ENCODE measurements at places on chromosomes 13 and 19.

GRCh38 chr13:28324181-28324789, 170.6 kb downstream of the FLT1 start:
- DNase-seq: peak; percentile 76

- DNase-seq: no peak
Observed at GRCh38 chr19:4300589-4300988, 1.6 kb downstream of the TMIGD2 start.

DNA sequence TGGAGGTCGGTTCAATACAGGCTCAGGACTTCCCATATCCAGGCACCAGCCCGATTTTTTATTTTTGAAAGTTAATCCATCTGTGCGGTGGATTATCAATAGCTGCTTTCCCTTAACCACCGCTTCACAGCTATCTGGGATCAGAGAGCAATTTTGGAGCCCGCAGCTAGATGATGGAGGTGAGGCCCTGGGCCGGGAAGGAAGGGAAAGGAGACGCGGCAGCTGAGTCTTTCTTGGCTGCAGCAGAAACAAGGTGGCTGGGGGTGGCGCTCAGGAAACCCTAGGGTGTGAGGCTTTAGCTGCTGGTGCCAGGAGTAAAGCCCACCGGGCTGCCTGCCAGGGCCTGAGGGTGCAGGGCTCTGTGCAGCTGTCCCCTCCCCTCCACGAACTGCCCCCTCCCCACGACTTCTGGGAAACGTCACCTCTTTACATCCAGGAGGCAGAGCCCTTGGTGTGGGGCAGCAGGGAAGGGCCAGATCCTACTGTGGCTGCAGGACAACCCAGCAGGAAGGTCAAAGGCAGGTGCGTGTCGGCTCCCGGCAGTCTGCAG, 307.0 kb downstream of the ZNF536 start:
- DNase-seq: no peak

- DNase-seq: no peak
Observed at GRCh38 chr13:89803839-89804238, 1543.6 kb upstream of the MIR17HG start.

DNA sequence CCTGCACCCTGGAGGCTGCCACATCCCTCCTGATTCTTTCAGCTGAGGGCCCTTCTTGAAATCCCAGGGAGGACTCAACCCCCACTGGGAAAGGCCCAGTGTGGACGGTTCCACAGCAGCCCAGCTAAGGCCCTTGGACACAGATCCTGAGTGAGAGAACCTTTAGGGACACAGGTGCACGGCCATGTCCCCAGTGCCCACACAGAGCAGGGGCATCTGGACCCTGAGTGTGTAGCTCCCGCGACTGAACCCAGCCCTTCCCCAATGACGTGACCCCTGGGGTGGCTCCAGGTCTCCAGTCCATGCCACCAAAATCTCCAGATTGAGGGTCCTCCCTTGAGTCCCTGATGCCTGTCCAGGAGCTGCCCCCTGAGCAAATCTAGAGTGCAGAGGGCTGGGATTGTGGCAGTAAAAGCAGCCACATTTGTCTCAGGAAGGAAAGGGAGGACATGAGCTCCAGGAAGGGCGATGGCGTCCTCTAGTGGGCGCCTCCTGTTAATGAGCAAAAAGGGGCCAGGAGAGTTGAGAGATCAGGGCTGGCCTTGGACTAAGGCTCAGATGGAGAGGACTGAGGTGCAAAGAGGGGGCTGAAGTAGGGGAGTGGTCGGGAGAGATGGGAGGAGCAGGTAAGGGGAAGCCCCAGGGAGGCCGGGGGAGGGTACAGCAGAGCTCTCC, 6.9 kb upstream of the CEACAM5 start:
- DNase-seq: no peak

GRCh38 chr19:18428787-18429674, 8.9 kb downstream of the ISYNA1 start:
- DNase-seq: peak; percentile 56

DNA sequence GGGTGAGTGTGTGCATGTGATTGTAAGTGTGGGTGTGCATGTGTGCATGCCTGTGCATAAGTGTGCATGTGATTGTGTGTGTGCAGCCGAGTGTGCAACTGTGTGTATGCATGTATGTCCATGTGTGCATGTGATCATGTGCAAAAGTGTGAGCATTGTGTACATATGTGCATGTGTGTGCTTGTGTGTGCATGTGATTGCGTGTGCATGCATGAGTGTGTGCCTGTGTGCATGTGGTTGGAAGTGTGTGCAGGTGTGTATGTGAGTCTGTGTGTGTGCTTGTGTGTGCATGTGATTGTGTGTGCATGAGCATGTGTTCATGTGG, 3.5 kb downstream of the PODNL1 start:
- DNase-seq: no peak

GRCh38 chr19:55678121-55678671, 3.2 kb downstream of the EPN1 start:
- no peak for DNase-seq

- peak; percentile 56 for DNase-seq
Observed at GRCh38 chr19:45153339-45154063, 7.3 kb downstream of the NKPD1 start.

- no peak for DNase-seq
Observed at GRCh38 chr13:24192811-24193162, 32.3 kb downstream of the SPATA13 start.

- no peak for DNase-seq
Observed at GRCh38 chr13:36543671-36544070, 111.4 kb downstream of the CCNA1 start.

DNA sequence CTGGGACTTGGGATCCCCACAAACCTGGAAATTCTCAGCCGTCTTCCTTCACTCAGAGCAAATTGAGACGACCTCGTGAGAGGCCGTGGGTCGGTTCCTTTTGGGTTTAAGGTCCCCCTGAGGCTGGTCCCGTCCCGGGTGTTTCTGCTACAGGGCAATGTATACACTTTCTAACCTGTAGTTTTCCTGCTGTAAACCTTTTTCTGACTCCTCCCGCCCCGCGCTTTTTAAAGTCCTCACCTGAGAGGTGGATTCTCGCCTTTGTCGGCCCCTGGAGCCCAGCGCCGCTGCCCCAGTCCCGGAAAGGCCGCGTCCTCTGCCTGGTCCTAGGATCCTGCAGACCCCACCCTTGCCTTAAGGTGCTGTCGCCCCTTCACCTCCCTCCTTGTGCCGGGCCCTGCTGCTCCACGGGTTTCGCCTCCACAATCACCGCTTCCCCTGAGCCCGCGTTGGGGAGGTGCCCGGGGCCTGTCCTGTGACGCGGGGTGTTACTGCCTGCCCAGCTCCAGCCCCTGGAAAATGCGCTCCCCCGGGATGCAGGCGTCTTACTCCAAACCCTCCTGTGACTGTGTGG, 391 bp downstream of the ZNF761 start:
- DNase-seq: peak; percentile 25

GRCh38 chr19:55549500-55550320, 4.4 kb upstream of the SBK3 start:
- DNase-seq: peak; percentile 91

GRCh38 chr19:41551711-41552110, 24.3 kb upstream of the CEACAM21 start:
- DNase-seq: no peak

GRCh38 chr19:18710996-18711751, 27.7 kb downstream of the CRTC1 start:
- DNase-seq: peak; percentile 52

- peak; percentile 90 for DNase-seq
Observed at GRCh38 chr13:23069566-23069965, 111.2 kb upstream of the SGCG start.

DNA sequence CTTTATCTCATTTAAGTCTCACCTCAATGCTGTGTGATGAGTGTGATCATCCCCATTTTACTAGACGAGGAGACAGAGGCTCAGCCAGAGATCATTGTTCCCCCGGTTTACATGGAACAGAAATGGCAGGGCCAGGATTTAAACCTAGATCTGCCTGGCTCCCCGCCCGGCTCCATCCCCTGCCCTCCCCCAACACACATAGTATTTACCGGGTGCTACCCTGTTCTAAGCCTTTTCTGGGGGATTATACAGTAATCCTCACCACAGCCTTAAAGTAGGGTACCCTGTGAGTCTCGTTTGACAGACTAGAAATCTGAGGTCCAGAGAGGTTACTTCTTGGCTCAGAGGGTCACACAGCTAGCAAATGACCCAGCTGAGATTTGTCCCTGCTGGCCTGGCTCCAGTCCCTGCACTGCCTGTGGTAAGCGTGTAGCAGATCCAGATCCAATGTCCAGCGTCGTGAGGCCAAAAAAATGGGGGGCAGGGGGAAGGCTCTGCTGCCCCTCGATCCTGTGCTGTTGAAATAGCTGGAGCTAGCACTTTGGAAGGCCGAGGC, 3.8 kb upstream of the KLC3 start:
- no peak for DNase-seq

DNA sequence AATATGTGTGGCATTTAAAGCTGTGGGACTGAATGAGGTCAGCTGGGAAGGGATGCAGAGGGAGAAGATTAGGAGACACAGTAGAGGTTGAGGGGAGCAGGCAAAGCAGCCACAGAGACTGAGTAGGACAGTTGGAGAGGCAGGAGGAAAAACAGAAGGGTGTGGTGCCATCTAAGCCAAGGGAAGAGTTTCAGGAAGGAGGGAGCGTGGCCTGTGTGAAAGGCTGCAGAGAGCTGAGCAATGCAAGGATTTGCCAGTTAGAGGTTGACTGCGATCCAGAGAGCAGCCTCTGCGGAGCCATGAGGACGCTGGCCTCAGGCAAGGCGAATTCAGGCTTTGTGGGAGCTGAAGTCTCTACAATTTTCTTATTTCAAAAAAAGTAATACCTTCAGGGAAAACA, 28.9 kb downstream of the SOX21 start:
- DNase-seq: no peak

DNA sequence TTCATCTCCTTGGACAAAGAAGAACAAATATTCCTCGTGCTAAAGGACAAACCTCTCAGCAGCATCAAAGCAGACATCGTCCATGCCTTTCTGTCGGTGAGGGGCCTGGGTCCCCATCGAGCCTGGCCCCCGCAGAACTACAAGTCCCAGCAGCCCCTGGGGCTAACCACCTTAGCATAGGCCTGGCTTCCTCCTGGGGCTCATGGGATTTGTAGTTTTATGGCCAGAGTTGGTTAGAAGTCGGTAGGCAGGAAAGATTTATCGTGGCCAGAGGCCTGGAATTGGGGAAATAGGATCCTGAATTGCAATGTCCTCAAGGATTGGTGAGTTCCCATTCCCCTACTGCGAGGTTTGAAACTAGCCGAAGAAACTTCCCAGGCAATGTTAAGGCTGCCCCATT, 19.6 kb downstream of the TMEM150B start:
- no peak for DNase-seq

DNA sequence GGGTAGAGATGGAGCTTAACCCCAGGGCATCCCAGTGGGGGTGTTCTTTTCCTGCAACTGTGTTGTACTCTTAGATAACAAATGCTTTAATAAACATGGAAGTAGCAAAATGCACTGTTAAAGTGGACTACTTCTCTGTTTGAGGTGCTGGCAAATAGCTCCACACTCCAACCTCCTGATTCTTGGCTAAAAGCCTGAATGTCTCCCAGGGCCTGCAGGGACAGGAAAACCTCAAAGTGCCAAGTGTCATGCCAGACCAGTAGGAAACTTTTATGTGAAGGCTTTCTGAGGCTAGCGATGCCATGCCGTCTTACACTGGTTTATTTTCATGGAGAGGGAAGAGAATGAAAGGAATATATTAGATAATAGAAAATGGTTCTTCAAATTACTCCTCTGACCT, 6.8 kb downstream of the FREM2 start:
- no peak for DNase-seq

DNA sequence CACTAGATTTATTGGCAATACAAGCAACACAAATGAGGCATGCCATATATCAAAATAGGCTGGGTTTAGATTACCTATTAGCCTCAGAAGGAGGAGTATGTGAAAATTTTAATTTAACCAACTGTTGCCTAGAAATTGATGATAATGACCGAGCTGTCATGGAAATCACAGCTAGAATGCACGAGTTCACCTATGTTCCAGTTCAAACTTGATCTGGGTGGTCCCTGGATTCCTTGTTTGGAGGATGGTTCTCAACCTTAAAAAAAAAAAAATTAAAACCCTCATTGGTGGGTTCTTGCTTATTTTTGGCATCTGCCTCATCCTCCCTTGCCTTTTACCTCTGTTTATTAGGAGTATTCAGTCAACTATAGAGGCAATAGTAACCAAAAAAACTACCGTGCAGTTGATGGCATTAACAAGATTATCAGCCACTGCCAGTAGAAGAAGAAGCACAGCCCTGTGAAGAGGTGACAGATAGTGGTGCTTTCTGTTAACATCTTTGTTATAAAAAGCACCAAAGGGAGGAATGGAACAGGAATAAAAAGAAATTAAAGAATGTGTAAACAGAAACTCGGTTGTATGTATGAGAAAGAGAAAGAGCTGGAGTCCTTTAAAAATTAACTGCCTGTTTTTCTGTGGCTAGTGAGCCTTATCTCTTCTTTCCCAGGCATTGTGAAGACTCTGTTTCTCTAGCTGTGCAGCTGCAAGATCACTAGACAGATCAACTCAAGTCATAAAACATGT, 106.4 kb downstream of the ZNF429 start:
- no peak for DNase-seq

DNA sequence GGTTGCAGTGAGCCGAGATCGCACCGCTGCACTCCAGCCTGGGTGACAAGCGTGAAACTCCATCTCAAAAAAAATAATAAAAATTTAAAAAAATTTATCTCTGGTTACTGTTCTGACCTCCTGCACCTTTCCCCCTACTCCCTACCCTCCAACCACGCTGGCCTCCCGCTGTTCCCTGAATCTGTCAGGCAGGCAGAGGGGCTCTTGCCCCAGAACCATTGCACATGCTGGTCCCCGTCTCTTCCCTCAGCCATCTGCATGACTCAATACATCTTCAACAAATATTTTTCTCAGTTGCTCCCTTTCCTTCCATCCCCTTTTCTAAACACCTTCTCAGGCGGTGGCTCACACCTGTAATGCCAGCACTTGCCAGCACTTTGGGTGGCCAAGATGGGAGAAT, 1.1 kb upstream of the FAM187B start:
- no peak for DNase-seq

- no peak for DNase-seq
Observed at GRCh38 chr13:32881777-32882145, 134.5 kb upstream of the KL start.

GRCh38 chr19:16586991-16587832, 15.0 kb upstream of the SLC35E1 start:
- peak; percentile 66 for DNase-seq
